Stromal cell of bone marrow (primary cell): ENCODE measurements at places on chromosomes 7 and 10.

- no peak for DNase-seq
These were observed 35.9 kb upstream of the FZD9 start for GRCh38 chr7:73397521-73398281.

GRCh38 chr7:129843365-129843898 is 109.3 kb downstream of the UBE2H start:
- no peak for DNase-seq

DNA sequence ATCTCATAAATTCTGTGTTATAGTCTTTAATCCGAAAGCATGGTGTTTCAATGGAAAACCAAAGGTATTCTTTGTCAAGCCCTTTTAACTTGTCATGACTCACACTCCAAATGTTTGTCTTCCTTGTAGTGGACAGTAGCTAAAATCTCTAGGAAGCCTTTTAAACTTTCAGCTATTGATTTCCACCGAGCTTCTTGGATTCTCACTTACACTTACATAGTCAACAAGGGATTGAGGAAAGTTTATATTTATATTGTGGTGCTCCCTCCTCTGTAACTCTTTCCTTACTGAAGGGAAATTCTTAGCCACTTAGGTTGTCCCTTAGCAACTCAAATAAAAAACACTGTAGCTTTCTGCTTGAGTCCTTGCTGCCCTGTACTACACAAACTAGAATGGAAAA is 31.2 kb upstream of the GPR37 start:
- no peak for DNase-seq

DNA sequence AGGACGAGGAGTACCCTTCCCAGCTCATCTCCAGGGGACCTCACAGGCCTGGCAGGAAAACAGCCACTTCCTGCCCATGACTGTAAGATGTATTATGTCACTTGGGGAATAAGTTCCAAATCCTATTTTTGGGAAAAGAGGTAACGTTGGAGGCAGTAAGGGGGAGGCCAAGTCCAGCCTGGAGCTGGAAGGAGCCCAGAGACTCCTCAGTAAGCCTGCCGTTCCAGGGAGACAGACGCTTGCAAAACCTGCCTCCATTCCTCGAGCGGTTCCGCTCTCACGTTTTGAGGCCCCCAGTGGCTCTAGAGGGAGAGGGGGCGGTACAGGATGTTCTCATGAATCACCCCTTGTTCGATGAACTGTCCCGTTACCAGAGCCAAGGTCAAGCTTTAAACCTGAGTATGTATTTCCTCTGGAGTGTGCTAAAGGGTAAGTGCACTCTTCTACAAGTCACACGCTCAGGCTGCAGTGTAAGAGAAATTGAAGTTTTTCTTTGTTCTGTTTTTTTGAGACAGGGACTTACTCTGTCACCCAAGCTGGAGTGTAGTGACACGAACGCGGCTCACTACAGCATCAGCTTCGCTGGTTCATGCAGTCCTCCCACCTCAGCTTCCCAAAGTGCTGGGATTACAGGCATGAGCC is 45.5 kb upstream of the CYTH3 start:
- DNase-seq: peak; percentile 65

- peak; percentile 18 for DNase-seq
These were observed 127.6 kb upstream of the SLC26A5 start for GRCh38 chr7:103573479-103574058.

DNA sequence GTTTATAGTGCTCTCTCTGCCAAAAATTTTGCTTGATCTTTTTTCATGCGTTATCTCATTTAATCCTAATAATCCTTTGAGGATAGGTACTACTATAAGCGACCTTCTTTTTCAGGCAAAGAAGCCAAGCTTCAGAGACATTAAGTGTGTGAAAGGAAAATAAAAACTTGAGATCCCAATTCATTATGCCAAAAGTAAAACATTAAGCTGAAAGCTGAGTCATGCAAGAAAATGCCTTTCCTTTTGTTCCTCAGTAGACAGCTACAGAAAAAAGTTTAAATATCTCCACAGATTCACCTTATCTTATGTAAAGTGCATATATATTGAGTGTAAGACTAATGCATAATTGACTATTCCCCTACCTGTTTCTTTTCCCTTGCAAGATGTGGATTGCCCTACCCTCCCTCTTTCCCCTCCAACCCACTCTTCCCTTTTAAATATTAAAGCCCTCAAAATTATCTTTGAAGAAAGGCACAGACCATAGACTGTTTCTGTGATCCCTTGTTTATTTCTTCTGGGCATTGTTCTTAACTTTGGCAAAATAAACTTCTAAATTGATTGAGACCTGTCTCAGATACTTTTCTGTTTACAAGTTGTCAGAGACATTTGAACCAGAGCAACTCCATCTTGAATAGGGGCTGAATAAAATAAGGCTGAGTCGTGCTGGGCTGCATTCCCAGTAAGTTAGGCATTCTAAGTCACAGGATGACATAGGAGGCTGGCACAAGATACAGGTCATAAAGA is 1139.9 kb upstream of the LRRN3 start:
- DNase-seq: no peak

DNA sequence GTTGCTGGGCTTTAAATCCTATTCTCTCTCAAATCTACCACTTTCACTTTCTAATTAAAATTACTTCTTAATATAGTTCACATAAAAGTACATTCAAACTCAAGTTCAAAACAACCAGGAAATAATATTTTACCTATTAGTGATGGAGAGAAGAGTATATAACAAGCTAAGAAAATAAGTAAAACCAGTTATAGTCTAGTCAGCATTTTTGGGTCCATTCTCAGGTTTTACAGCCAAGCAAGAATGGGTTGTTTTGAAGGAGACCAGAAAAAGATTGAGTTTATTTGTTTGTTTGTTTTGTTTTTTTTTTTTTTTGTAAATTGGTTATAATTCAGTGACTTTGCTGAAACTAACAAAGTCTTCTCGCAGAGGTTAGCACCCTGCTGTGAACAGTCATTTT is 106.3 kb upstream of the PTPRZ1 start:
- no peak for DNase-seq

GRCh38 chr7:134481167-134481566 is 22.3 kb upstream of the AKR1B1 start:
- DNase-seq: no peak

- no peak for DNase-seq
These were observed 113.7 kb downstream of the TRRAP start for GRCh38 chr7:98992076-98992475.

DNA sequence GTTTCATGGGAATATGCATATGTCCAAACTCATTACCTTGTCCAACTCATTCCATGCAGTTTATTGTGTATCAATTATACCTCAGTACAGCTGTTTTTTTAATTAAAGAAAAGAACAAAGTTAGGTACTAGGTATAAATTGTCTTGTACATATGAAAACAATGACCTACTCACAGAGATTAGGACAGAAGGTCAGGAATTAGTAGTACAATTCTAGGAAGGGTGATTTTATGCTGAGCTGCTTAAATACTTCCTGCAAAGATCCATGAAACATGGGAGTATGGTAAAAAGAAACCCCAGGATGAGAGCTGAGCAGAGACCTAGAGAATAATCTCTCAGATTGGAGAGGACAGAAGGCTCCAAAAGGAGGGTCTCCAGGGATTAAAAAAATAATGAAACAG is 13.8 kb upstream of the KDM7A start:
- no peak for DNase-seq

GRCh38 chr7:84841809-84842208 is 345.0 kb downstream of the SEMA3D start:
- peak; percentile 3 for DNase-seq

- peak; percentile 45 for DNase-seq
These were observed 67.6 kb downstream of the STK17A start for GRCh38 chr7:43650457-43651052.

- no peak for DNase-seq
These were observed 75.9 kb downstream of the INSIG1 start for GRCh38 chr7:155373359-155374273.

GRCh38 chr10:63977329-63977923 is 456.2 kb downstream of the REEP3 start:
- DNase-seq: peak; percentile 15

GRCh38 chr7:106393564-106394251 is 108.9 kb upstream of the NAMPT start:
- no peak for DNase-seq
